Stimulated activated CD4-positive, alpha-beta T cell treated with anti-CD3 and anti-CD28 coated beads, Interleukin-4, amount 100 ng/mL, for 24 hours (primary cell): ENCODE measurements at places on chromosomes 13 and 19.

GRCh38 chr19:12801466-12802266 lies at the start of the genes PRDX2 and THSD8:
TSS of gene PRDX2 (minus strand) at chr19:12801800. CDS start at chr19:12801261, 539 bp downstream.
TSS of gene THSD8 (plus strand) at chr19:12802069. CDS start at chr19:12802072, 3 bp downstream.
- DNase-seq: peak; percentile 78

GRCh38 chr13:53136554-53137215 lies 108.1 kb downstream of the OLFM4 start:
- no peak for DNase-seq

DNA sequence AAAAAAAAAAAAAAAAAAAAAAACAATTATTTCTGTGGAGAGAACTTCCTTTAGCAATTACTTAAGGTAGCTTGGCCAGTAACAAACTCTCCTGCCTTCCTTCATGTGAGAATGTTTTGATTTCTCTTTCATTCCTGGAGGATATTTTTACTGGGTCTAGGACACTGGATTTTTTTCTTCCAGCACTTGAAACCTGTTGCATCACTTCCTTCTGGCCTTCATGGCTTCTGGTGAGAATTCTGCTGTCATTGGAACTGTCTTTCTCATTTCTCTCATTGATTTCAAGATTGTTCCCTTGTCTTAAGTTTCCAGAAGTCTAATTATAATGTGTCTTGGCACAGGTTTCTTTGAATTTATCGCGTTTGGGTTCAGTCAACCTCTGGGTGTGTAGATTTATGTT lies 19.3 kb upstream of the RAB20 start:
- no peak for DNase-seq

- DNase-seq: peak; percentile 36
Measured at GRCh38 chr13:75550159-75550567, 572 bp downstream of the UCHL3 start.

DNA sequence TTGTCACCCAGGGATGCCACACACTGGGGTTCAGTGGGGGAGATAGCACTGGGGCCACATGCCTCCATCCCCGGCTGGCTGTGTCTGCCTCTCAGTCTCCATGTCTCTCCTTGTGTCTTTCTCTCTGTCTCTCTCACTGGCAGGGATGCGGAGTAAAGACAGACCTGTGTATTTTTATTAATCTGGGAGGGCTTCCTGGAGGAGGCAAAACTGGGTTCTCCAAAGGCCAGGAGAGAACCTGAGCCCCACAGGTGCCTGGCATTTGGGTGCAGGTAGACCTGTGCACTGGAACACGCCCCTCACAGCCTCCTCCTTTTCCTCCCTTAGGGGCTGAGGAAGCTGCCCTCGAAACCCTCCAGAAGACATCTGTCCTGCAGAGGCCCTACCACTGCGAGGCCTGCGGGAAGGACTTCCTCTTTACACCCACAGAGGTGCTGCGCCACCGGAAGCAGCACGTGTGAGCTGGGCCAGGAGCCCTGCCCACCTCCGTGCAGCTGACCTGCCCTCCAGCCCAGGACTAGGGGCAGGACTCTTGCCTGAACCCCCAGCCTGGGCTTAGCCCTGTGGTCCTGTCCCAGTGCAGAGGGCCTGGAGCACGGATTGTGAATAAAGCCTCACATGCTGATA lies 32.7 kb downstream of the DHX34 start:
- DNase-seq: no peak

GRCh38 chr19:19544954-19545591 lies 7.0 kb downstream of the CILP2 start:
- no peak for DNase-seq

DNA sequence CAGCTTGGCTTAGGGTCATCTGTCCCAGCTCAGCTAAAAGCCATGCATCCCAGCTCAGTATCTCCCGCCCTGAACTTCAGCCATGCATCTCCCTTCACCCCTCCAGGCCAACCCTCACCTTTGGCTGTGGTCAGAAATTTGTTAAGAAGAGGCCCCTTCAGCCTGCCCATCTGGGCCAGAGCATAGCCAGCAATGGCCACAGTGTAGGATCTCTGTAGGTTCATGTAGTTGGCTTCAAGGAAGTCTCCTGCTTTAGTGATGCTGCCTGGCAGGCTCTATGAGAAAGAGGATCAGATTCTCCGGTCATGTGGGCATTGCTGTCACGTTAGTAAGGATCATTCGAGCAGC lies 16.6 kb upstream of the TNFSF14 start:
- no peak for DNase-seq

DNA sequence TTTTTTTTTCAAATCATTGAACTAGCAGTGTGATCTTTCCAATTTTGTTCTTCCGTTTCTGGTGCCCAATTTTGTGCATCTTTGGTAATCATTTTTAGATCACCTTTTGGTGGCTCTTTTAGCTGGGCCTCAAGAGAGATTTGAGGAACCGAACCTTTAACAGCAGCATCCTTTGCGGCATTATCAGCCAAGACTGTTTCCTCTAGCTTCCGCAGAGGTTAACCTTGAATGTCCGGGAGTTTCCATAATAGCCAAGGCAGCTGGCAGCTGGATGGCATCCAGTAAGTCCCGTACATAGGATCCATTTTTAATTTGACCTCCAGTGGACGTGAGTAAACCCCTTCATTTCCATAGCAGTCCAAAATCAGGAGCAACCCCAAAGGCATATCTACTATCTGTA lies 9.6 kb downstream of the IRGC start:
- no peak for DNase-seq

DNA sequence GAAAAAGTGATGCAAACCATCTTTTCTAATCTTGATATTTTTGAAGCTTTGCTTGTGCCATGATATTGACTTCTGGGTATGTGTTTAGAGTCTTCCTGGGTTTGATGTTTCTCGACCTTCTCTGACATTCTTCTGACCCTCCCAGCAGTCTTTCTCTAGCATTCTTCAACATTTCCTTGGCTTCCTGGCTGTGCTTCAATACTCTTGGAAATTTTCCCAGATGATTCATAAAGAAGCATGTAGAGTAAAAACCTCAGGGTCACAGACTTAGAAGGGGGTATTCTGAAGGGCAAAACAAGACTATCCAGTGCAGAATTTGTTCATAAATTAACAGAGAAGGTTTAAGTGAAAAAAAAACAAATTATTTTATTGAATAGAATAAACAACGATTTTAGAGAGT lies 946.3 kb upstream of the PCDH9 start:
- no peak for DNase-seq

DNA sequence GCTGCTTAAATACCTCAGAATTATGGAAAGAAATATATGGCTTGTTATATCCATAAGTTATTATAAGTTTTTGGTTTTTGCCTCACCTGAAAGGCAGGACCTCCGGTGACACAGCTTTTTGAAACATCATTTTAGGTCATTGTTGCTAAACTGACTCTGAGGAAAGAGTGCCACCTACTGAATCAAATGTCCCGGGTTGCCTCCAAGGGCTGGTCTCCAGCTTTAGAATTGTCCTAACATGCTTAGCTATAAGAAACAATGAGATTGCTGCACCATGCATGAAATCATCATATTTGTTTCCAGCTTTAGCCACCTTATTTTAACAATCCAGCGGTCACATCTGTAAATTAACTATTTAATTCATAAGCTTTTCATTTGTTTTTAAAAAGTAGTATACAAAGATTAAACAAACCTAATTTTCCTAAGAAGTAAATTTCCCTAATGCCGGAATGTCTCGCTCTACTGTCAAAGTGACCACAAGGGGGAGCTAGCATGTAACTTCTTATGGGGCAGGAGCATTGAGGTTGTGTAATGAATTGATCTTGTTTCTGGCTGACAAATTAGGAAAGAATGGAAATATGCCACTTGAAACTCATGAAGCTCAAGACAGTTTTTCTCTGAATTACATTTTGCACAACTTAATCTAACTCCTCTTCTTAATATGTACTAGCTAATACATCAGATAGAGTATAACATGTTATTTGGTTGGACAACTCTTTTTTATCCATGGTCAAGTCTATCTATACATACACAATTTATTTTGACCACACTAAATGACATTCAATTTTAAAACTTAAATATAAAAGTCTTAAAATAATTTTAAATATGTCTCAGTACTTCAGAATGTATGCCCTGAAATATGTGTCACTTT lies 6.7 kb upstream of the PCDH17 start:
- no peak for DNase-seq

DNA sequence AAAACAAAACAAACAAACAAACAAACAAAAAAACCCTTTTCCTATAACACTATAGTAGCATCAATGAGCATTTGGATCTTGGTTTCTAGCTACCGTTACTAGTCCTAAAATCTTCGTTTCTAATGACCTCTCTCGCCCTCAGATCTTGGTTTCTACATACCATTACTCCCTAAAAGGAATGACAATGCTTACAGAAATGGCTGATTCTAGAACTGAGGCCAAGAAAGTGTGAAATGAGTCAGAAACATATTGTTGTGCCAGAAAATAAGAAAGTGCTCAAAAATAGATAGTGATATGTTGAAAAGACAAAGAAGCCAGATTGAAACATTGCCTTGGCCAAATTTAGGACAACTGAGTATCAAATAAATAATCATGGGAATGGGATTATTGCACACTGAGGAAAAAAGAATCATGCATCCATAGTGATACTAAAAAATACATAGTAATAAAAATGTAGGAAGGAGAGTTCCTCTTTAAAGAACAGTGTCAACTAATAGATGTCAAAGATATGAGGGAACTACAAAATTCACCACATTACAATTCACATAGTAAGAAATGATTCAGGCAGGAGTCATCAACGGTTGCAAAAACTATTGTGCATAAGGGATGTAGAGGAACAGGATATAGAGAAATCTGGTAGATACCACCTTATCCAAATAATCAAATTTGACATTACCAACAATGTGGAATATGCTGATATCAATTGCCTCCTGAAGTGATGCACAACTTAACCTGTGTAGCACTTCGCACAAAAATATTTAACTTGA lies 386.6 kb downstream of the DIAPH3 start:
- no peak for DNase-seq

DNA sequence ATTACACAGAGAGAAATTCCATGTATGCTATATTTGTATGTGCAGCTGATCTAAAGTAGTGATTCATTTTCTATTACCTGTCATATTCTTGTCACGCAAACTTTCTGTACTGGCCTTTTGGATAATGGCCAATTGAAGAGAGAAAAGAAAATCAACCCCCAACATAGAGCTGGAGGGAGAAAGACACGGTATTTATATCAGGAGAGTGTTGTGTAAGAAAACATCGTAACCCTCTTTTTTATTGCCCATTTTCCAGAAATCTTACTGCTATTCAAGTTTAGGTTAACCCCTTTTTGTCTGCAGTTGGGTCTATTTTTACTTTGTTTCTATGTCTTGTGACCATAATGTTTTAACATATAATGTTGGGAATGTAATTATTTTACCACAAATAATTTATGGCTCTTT lies 27.9 kb downstream of the DGKH start:
- DNase-seq: no peak

DNA sequence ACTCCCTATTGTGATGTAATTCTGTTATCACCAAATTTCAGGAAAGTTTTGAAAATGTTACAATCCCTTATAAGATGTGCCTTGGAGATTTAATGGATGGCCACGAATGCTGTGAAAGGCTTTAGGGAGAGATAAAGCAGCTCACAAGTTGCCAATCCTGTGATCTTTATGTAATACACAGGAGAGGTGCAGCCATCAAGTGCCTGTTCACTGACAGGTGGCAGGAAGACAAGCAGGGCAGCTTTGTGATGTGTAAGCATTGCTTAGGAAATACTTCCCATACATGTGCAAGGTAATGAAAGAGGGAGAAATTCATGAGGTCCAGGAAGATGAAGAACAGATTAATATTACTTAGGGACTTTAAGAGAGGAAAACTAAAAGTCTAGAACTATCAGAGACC lies 628.8 kb downstream of the SLITRK6 start:
- no peak for DNase-seq

GRCh38 chr19:9827289-9828238 lies at the start of gene UBL5:
TSS of gene UBL5 (plus strand) at chr19:9827918. CDS start at chr19:9828338, 420 bp downstream.
- peak; percentile 92 for DNase-seq

GRCh38 chr13:27118428-27119054 lies 53.1 kb downstream of the USP12 start:
- DNase-seq: no peak

- no peak for DNase-seq
Measured at GRCh38 chr13:33091415-33091774, 75.2 kb downstream of the KL start.

DNA sequence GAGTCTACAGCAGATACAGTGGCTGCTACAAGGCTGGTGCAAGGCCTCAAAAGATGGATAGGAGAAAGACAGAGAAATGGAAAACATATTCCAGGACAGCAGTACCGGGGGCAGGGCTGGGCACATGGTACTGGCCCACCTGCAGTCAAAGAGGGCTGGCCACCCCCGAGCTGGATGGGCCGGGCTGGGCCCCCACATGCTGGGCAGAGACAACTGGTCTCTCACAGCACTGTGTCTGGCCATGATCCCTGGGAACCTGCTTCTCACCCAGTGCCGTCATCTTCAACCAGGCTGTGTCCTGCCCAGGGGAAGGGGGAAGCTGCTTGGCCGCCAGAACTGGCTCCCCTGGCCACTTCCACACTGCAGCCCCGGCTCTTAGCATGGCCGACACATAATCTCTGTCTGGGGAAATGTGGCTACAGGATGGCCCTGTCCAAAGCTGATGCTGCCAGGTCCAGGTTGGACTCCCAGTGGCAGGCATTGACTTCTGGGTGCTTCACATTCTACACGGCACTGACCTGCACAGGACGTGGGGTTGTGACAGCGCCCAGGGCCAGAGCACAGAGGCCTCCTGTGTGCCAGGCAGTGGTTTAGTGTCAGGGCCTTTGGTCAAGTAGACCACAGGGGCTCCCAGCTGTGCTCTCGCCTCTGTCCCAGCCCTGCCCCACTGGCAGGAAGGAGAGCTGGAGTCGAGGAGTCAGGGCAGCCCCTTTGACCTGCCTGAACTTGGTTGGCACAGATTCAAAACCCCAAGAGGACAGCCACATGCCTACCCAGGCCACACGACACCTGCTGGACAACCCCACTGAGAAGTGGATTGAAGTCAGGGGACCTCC lies 21.7 kb downstream of the PEPD start:
- no peak for DNase-seq

- no peak for DNase-seq
Measured at GRCh38 chr19:30425885-30426838, 54.0 kb downstream of the ZNF536 start.

GRCh38 chr19:19098703-19099632 lies 35.2 kb downstream of the SLC25A42 start:
- DNase-seq: no peak

GRCh38 chr13:59414006-59414405 lies 749.7 kb downstream of the DIAPH3 start:
- DNase-seq: no peak

GRCh38 chr13:32951580-32951979 lies 64.6 kb upstream of the KL start:
- DNase-seq: no peak

GRCh38 chr13:25478186-25478585 lies 106.4 kb downstream of the ATP8A2 start:
- DNase-seq: no peak

DNA sequence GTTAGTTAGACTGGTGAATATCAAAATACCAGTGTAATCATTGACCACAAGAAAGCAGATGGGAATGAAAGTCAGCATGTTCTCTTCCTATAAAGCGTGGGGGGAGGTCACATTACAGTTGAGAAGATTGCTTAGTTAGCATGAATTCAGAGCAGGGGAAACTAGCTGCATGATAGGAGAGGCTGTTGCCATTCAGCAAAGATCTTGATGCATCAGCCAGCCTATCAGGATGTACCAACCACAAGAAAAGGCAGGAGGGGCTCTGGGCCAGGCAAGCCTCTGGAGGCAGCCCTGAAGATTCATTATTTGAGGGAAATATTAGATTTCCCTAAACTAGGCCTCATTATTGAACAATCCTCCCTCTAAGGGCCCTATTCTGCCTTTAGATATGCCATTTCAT lies 5.0 kb upstream of the MTMR6 start:
- no peak for DNase-seq
